ENCODE measurements at places on chromosomes 7 and 10.

DNA sequence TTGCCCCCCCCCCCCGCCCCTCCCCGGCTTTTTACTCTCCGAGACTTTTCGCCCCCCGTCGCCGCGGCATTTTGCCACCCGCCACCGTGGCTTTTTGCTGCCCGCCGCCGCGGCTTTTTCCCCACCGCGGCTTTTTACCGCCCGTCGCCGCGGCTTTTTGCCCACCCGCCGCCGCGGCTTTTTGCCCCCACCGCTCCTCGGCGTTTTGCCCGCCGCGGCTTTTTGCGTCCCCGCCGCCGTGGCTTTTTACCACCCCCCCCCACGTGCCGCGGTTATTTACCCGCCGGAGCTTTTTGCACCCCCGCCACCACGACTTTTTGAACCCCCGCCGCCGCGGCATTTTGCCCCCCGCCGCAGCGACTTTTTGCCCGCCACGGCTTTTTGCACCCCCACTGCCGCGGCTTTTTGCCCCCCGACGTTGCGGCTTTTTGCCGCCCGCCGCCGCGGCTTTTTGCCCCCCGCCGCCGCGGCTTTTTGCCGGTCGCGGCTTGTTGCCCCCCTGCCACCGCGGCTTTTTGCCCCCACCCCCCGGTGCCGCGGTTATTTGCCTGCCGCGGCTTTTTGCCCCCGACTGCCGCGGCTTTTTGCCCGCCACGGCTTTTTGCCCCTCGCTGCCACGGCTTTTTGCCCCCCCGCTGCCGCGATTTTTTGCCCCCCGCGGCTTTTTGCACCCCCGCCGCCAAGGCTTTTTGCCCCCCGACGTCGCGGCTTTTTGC, 461.1 kb downstream of the ZNF33B start:
- DNase-seq, result no peak

GRCh38 chr10:88120075-88120474, 256.6 kb downstream of the PTEN start:
- no peak for DNase-seq

GRCh38 chr7:129851174-129851573, 101.6 kb downstream of the UBE2H start:
- DNase-seq, result no peak

DNA sequence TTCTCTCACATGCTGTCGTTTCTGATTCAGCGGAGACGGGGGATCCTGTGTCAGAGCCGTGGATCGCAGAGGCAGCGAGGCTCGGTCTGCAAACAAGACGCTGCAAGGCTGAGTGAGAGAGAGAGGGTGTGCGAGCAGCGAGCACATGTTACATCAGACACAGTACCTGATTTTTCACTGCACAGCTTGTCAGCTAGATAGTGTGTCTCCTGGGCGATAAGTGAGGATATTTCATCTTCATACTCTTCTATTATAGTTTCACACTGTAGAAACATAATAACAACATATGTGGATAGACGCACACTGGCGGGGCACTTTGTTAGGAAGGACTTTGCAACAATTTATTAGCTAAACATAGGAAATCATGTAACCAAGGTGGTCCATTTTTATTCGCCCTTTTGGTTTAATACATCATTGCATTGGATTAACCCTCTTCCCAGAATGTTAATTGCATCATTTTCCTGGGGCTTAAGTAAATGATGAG, 39.5 kb downstream of the CNPY1 start:
- DNase-seq, result no peak

- DNase-seq, result no peak
Observed at GRCh38 chr7:157496416-157497275, 159.8 kb downstream of the DNAJB6 start.

DNA sequence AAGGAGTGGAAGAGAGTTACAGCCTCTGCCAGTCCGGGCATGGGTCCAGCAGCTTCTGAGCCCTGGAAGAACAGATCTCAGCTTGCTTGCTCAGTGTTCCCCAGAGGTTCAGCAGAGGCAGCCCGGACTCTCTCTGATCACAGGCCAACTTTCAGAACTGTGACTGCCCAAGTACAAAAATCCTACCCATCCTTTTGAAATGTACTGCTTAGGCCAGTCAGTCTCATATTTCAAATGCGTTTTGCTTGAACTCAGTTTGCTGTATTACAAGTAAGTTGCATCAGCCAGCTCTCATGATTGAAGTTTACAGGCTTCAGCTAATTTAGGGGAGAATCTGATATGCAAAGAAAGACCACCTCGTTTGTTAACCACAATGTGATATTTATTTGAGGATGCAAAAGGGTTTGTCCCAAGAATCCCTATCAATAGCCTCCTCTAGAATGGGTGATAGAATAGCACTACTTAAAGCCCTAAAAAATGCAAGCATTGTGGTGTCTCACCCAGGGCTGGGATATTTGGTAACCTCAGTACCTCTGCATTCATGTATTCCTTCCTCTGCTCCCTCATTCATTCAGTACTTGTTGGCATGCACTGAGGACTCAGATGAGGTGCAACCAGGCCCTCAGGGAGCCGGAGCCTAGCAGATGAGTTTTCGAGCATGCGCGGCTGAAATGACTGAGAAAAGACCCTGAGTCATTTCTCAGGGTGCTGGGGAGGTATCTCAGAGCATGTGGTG, 7.0 kb downstream of the AIMP2 start:
- no peak for DNase-seq

DNA sequence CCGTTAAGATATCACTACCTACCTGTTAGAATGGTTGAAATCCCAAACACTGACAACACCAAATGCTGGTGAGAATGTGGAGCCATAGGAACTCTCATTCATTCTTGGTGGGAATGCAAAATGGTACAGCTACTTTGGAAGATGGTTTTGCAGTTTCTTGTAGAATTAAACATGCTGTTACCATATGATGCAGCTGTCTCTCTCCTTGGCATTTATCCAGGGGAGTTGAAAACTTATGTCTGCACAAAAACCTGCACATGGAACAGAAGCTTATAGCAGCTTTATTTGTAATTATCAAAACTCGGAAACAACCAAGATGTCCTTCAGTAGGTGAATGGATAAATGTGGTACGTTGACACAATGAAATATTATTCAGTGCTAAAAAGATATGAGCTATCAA, 199.5 kb downstream of the BICC1 start:
- DNase-seq, result no peak

GRCh38 chr7:74280985-74281384, 8.2 kb upstream of the CLIP2 start:
- no peak for DNase-seq

GRCh38 chr7:1939434-1940401, 269.6 kb downstream of the ELFN1 start:
- no peak for DNase-seq

DNA sequence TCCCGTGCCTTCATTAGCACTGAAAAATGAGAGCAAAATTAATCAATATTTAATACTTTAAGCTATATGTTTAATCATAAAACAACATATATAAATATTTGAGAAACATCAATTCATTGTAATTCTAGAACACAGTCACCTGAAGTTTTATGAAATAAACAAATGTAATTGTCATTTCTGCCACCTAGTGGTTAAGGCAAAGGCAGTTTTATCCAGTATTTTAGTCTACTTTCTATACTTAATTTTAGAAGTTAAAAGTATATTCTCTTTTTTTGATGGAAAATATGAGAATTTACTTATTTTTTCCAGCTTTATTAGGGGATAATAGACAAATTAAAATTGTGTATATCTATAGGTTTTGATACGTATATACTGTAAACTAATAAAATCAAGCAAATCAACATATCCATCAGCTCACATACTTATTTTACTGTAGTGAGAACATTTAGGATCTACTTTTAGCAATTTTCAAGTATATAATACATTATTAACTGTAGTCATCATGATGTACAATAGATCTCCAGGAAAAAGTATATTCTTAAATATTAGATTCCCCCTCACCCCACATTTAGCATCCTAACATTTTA, 16.9 kb downstream of the PCGF6 start:
- DNase-seq, result no peak

DNA sequence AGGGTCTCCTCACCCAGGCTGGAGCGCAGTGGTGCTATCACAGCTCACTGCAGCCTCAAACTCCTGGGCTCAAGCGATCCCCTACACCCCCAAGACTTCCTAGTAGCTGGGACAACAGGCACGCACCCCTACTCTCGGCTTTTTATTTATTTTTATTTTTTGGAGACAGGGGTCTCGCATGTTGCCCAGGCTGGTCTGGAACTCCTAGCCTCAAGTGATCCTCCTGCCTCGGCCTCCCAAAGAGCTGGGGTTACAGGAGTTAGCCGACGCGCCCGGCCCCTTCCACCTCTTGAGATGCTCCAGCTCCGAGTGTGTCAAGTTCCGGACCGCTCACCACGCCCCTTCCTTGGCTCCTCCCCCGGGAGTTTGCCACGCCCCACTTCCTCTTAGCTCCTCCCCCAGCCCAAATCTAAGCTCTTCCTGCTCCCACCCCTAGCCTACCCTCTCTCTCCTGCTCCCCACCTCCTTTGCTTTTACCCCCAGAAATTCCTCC, 6.3 kb downstream of the NAT16 start:
- DNase-seq, result no peak

- DNase-seq, result no peak
Observed at GRCh38 chr10:54958844-54959243, 157.8 kb upstream of the PCDH15 start.

Data from stimulated activated CD8-positive, alpha-beta memory T cell treated with anti-CD3 and anti-CD28 coated beads, Interleukin-15, amount 100 ng/mL, for 4 hours (primary cell).